ENCODE measurements at places on chromosomes 5 and 9. TPM values are rescaled to one million over a fixed set of nuclear protein-coding genes. Genes with fewer than 3 reads are reported as not detected.

GRCh38 chr9:8456344-8456743, 656.8 kb upstream of the DMAC1 start:
- no peaks in the 10 kb centered on the region for H3K4me1 ChIP-seq
- no peaks in the 10 kb centered on the region for H3K27me3 ChIP-seq
- no peak overlapping the region for H3K27ac ChIP-seq
- no peak for DNase-seq
- H3K4me3 ChIP-seq = no peak overlapping the region
- H3K36me3 ChIP-seq = peaks cover 2% of the 10 kb centered on the region

The FBP2 gene
- not detected for total RNA-seq

GRCh38 chr9:98892288-98892687, 51.4 kb upstream of the COL15A1 start:
- H3K36me3 ChIP-seq = peaks cover 2% of the 10 kb centered on the region
- peaks cover 57% of the 10 kb centered on the region for H3K27me3 ChIP-seq
- DNase-seq = no peak
- H3K4me1 ChIP-seq = no peaks in the 10 kb centered on the region

DNA sequence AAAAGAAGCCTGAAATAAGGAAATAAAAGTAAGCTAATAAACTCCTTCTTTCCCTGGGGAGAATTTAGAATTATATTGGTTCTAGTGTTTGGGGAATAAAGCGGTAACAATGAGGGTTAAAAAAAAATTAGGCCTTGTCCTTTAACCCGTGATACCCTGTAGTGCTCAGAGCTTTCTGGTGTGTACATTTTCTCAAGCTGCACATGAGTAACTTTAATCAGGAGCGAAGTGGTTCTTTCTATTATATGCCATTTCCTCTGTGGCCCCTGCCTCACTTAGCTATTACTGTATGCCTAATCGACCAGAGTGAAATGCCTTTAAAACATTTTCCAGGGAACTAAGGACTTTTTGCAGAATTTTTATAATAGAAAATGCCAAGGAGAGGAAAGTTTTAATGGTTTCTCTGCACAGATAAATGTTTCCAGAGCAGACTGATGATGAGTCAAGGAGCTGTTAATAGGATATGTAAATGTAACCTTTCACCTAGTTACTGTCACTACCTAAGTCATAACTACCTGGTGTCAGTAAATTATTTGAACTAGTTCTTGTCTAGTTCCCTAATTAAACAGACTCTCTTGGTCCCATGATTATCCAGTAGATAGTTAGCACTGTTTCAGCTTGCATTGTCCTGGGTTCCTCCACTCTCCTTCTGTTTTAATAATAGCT, 7.6 kb downstream of the PAM start:
- H3K36me3 ChIP-seq = no peaks in the 10 kb centered on the region
- H3K4me1 ChIP-seq = peaks cover 61% of the 10 kb centered on the region
- H3K27ac ChIP-seq = peak overlapping the region; percentile 96
- no peak for DNase-seq
- no peaks in the 10 kb centered on the region for H3K27me3 ChIP-seq

DNA sequence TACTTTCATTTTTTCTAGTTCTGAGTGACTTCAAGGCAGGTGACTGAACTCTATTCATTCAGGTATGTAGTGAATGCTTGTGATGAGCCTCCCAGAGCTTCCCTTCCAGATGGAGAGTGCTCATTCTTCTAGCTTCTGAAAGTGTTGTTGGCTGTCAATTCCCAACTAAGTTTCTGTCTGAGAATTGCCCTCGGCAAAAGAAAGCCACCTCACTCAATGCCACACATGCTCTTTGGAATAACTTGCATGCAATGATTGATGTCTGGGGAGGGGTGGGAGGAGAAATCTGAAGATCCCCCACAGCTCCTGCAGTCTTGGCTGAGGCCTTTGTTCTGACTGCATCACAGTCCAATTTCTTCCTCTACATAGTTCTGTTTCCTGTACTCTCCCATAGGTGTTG, 123.1 kb upstream of the C6 start:
- no peaks in the 10 kb centered on the region for H3K4me1 ChIP-seq
- H3K27ac ChIP-seq = no peak overlapping the region
- no peaks in the 10 kb centered on the region for H3K36me3 ChIP-seq
- no peak for DNase-seq
- H3K4me3 ChIP-seq = no peak overlapping the region

GRCh38 chr9:86353655-86354010, 577 bp downstream of the TUT7 start:
- H3K4me1 ChIP-seq = peaks cover 27% of the 10 kb centered on the region
- peak overlapping the region; percentile 96 for H3K4me3 ChIP-seq
- H3K27me3 ChIP-seq = no peaks in the 10 kb centered on the region
- H3K27ac ChIP-seq = peak overlapping the region; percentile 98

DNA sequence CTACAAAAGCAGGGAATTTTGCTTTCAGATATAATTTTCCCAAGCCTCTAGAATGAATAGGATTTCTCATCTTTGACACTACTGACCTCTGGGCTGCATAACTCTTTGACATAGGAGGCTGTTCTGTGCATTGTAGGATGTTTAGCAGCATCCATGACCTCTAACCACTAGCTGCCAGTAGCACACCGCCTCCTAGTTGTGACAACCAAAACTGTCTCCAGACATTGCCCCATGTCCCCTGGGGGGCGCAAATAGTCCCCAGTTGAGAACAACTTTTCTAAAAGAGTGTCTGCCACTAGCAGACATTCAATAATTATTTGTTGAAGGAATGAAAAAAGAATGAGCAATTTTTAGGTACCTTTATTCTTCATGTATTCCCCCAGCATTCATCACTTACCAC, 51.8 kb downstream of the POU4F3 start:
- no peak overlapping the region for H3K4me3 ChIP-seq
- peaks cover 19% of the 10 kb centered on the region for H3K27me3 ChIP-seq
- no peak overlapping the region for H3K27ac ChIP-seq
- H3K36me3 ChIP-seq = no peaks in the 10 kb centered on the region

DNA sequence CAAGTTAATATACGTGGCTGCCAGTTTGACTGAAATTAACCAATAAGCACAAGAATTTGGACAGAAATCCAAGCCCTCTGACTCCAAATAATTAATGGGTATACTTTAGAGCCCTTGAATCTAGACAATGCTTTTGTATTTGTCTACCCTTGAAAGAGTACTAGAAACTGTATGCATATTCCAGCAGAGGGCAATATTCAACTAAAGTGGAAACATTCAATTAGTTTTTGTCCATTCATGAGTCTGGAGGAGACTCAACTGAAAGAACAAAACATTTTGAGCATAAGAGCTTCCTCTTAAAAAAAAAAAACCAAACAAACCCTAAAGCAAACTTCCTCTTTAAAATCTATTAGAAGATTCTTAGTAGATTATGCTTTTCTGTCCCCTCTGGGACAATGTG, 157.8 kb downstream of the ARHGEF28 start:
- DNase-seq = no peak
- H3K4me1 ChIP-seq = no peaks in the 10 kb centered on the region
- H3K4me3 ChIP-seq = no peak overlapping the region
- no peaks in the 10 kb centered on the region for H3K36me3 ChIP-seq
- H3K27ac ChIP-seq = no peak overlapping the region

DNA sequence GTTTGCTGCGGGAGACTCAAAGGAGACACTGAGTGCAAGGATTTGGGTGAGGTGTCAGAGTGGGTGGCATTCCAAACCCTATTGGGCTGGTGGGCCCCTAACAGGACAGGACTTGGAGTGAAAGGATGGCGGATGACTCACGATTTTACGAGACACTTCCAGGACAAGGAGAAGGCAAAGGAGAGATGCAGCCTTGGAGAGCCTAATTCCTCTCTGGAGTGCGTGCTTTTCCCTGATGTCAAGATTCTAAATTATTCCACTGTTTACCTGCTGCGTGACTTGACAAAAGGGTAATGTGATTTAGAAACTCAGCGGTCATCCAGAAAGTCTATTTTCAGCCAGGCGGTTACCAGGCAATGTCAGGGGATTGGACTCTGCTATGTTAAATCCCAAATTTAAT, 41.6 kb upstream of the CD180 start:
- H3K36me3 ChIP-seq = peaks cover 6% of the 10 kb centered on the region
- no peak for DNase-seq
- no peak overlapping the region for H3K4me3 ChIP-seq
- H3K27ac ChIP-seq = no peak overlapping the region
- peaks cover 5% of the 10 kb centered on the region for H3K4me1 ChIP-seq
- H3K27me3 ChIP-seq = peaks cover 22% of the 10 kb centered on the region

- H3K4me3 ChIP-seq = no peak overlapping the region
- no peaks in the 10 kb centered on the region for H3K4me1 ChIP-seq
- H3K27me3 ChIP-seq = no peaks in the 10 kb centered on the region
- DNase-seq = no peak
- no peaks in the 10 kb centered on the region for H3K36me3 ChIP-seq
Observed at GRCh38 chr9:106880081-106880480, 17.1 kb downstream of the ZNF462 start.

GRCh38 chr5:146920351-146920881, 41.9 kb upstream of the PPP2R2B start:
- peaks cover 17% of the 10 kb centered on the region for H3K4me1 ChIP-seq
- no peak overlapping the region for H3K4me3 ChIP-seq
- H3K36me3 ChIP-seq = no peaks in the 10 kb centered on the region
- H3K27ac ChIP-seq = no peak overlapping the region

GRCh38 chr5:135186662-135187522, 152.9 kb upstream of the PITX1 start:
- no peak overlapping the region for H3K27ac ChIP-seq
- no peaks in the 10 kb centered on the region for H3K36me3 ChIP-seq
- DNase-seq = no peak
- H3K4me3 ChIP-seq = no peak overlapping the region

The SLC25A46 gene
- 28.3 TPM for total RNA-seq

- DNase-seq = no peak
- H3K4me3 ChIP-seq = no peak overlapping the region
- no peak overlapping the region for H3K27ac ChIP-seq
- no peaks in the 10 kb centered on the region for H3K27me3 ChIP-seq
- no peaks in the 10 kb centered on the region for H3K4me1 ChIP-seq
- H3K36me3 ChIP-seq = no peaks in the 10 kb centered on the region
Observed at GRCh38 chr5:3715062-3715461, 119.4 kb downstream of the IRX1 start.

- DNase-seq = no peak
- H3K4me1 ChIP-seq = peaks cover 14% of the 10 kb centered on the region
- H3K4me3 ChIP-seq = no peak overlapping the region
- no peak overlapping the region for H3K27ac ChIP-seq
- H3K27me3 ChIP-seq = no peaks in the 10 kb centered on the region
Observed at GRCh38 chr5:151110992-151111391, 30.2 kb upstream of the TNIP1 start.

- H3K36me3 ChIP-seq = no peaks in the 10 kb centered on the region
- H3K4me3 ChIP-seq = no peak overlapping the region
- H3K27me3 ChIP-seq = no peaks in the 10 kb centered on the region
- no peak overlapping the region for H3K27ac ChIP-seq
- DNase-seq = no peak
- H3K4me1 ChIP-seq = no peaks in the 10 kb centered on the region
Observed at GRCh38 chr9:78565481-78565880, 268.6 kb downstream of the PSAT1 start.

DNA sequence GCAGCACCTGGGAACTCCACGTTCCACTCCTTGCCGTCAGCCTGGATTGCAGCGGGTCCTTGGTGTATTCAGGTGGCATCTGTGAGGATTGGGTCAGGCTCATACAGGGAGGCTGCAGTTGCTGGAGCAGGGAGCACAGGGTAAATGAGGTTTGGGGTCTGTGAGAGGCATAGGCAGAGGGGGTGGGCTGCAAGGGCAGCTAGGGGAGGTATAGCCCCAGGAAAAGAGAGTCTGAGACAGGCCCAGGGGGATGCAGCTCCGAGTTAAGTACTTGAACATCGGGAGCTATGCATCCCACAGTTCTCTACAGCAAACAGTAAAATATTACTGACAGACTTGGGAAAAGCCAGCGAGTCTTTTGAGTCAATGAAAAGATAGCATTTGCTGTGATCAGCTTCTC, 101.6 kb downstream of the TRIO start:
- H3K27me3 ChIP-seq = peaks cover 27% of the 10 kb centered on the region
- no peaks in the 10 kb centered on the region for H3K4me1 ChIP-seq
- H3K4me3 ChIP-seq = no peak overlapping the region
- no peak overlapping the region for H3K27ac ChIP-seq
- no peak for DNase-seq
- H3K36me3 ChIP-seq = peaks cover 2% of the 10 kb centered on the region

DNA sequence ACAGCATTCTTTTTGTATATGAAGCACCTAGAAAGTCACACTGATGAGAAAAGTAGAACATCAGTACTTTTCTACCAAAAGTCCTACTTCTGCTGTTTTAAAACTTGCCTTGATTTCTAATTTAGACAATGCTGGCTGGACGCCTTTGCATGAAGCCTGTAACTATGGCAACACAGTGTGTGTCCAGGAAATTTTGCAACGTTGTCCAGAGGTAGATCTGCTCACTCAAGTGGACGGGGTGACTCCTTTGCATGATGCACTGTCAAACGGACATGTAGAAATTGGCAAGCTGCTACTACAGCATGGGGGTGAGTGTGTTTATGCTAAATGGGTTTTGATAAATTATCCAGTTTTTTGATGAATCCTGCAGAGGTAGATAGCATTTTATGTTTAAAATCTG, 73.5 kb downstream of the SLF1 start:
- H3K27me3 ChIP-seq = no peaks in the 10 kb centered on the region
- peaks cover 3% of the 10 kb centered on the region for H3K36me3 ChIP-seq
- no peak overlapping the region for H3K27ac ChIP-seq

The ALDOB gene
- not detected for total RNA-seq

DNA sequence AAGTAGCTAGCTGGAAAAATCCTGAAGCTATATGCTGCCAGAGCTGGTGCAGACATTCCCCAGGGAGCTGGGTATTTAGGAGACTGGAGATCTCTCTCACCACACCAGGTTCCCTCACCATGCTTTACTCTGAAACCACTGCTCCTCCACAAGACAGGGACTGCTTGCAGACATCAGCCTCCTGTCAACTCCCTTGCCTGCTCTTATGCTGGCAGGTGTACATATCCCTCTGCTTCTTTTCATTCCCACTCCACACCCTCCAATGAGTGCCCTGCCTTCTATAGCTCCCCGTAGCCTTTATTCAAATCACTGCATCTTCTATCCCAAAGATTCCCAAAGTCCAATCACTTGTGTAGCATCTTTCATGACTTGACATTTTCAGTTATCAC, 380.7 kb downstream of the NFIB start:
- no peaks in the 10 kb centered on the region for H3K27me3 ChIP-seq
- H3K27ac ChIP-seq = no peak overlapping the region
- no peak for DNase-seq
- no peak overlapping the region for H3K4me3 ChIP-seq
- H3K4me1 ChIP-seq = no peaks in the 10 kb centered on the region

DNA sequence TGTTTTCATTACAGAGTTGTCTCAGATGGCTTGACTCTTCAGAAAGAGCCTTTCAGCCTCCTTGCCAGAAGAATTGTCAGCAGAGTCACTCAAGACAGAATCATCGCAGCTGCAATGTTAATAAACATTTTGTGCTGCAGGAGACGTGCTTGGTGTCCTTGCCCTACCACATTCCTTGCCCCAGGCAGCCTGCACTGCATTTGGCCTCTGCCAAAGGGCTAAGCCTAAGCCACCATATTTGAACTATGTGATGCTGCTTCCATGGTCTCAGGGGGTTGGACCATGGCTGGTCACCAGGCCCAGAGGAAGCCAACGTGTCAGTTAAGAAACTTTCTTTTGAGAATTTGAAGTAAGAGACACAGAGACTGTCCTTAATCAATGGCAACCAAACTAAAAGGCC, 145.4 kb downstream of the ACTL7B start:
- H3K27ac ChIP-seq = no peak overlapping the region
- H3K4me1 ChIP-seq = no peaks in the 10 kb centered on the region
- no peaks in the 10 kb centered on the region for H3K27me3 ChIP-seq
- H3K36me3 ChIP-seq = no peaks in the 10 kb centered on the region
- no peak for DNase-seq

GRCh38 chr5:36882250-36882649, 5.7 kb downstream of the NIPBL start:
- no peak for DNase-seq
- H3K27ac ChIP-seq = peak overlapping the region; percentile 29
- H3K27me3 ChIP-seq = no peaks in the 10 kb centered on the region
- H3K4me3 ChIP-seq = peak overlapping the region; percentile 33

The KIAA1958 gene
- 2.8 TPM for total RNA-seq

Measured in T-helper 17 cell (primary cell).